ENCODE measurements at places on chromosomes 16 and 17.
A peak's percentile ranks its signal among the peaks of the same experiment; 100 is the strongest.

GRCh38 chr17:42378959-42379594, 9.2 kb downstream of the STAT3 start:
- DNase-seq = peak; percentile 32

DNA sequence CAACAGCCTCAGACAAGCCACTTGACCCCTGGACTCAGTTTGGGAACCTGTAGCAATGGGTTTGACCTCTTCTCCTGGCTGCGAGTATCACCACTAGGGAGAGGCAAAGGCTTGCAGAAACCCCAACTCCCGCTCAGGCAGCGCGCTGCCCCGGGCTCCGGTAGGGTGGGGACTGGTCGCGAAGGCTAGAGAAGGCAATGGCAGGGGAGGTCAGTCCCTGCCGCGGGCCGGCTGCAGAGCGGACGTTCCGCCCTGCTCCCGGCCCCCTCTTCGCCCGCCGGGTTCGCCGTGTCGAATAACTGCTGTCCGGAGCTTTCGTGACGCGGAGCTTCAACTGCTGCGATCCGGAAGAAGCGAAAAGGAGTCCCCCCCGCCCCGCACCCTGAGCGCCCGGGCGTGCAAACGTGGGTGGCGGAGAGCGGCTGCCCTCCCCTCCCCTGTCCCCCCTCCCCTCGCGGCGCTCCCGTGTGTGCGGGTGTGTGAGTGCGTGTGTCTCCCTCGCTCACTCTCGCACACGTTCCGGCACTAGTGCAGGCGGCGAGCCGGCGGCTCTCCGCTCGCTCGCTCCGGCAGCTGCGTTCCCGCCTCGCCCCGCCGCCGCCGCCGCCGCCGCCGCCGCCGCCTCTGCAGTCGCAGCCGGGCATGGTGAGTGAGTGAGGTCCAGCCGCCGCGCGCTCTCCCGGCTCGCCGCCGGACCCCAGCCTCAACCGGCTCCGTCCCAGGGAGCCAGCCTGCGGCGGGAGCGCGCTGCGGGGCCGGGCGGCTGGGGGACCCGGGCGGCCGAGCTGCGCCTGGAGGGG, 772 bp upstream of the SHISA6 start:
- DNase-seq = no peak

GRCh38 chr17:45225051-45225700, 3.5 kb downstream of the FMNL1 start:
- DNase-seq = no peak

DNA sequence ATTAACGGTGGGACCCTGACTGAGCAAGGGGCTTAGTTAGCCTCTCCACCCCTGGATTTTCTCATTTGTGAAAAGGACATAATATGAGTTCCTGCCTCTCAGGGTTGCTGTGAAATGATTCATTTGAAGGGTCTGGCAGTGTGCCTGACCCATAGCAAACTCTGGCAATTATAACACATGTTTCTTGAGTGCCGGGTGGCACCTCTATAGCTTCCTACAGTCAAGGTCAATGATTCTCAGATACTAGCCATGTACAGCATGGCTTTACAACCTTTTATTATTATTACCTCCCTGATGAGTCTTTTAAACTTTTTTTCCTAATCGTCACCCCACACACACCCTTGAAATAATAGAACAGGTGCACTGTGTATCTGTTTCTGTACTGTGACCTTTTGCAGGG, 42.1 kb downstream of the TMEM114 start:
- no peak for DNase-seq

GRCh38 chr16:27679899-27680298, 130.0 kb downstream of the KATNIP start:
- DNase-seq = no peak

DNA sequence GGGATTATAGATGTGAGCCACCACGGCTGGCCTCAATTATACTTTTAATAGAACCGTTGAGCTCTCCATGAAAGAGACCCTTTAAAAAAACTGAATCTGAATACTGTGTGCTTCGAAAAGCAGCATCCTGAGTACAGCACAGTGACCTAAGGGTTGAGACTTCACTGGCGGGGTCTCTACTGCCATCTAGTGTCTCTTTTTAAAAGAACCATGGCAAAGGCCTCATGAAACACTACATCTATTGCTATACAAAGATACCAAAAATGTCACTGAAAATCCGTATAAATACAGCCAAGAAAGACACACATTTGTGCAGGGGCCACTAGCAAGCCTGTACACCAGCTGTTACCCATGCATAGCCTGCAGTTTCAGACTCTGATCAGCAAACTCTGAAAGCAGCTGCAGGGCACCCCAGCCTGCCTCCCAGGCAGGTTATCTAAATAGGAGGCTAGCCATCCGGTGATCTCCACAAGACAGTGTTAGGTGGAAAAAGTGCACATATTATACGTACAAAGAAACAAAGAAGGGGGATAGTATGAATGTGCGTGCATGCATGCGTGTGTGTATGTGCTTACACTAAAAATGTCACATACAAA, 35.3 kb downstream of the NPLOC4 start:
- peak; percentile 80 for DNase-seq

GRCh38 chr16:75099738-75100602, 16.6 kb downstream of the LDHD start:
- DNase-seq = no peak

- DNase-seq = no peak
Observed at GRCh38 chr17:73838815-73839214, 194.6 kb upstream of the SDK2 start.

DNA sequence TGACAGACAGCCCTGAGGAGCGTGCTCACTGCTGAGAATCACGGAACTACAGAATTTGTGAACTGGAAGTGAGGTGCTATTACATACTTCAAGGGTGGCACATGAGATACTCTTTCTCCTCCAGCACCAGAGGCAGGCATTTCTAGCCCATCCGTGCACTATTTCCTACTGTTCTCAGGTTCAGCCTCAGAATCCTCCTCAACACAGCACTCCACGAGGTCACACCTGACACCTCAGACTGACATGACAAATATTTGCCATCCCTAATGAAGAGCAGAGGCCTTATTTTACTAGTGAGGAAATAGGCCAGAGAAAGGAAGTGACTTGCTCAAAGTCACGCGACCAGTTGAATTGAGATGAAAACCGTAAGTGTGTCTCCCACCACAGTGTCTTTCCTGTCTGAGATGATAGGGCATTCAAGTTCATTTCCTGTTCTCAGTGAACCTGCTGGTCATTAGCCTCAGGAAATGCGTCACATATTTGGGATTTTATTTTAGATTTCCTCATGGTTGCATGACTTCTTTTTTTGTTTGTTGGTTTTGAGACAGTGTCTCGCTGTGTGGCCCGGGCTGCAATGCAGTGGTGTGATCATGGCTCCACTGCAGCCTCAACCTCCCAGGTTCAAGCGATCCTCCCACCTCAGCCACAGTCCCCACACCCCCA, 23.6 kb downstream of the SEZ6 start:
- peak; percentile 73 for DNase-seq

GRCh38 chr17:49741692-49742076, 22.2 kb downstream of the FAM117A start:
- no peak for DNase-seq

GRCh38 chr16:51402785-51403184, 251.7 kb upstream of the SALL1 start:
- no peak for DNase-seq

GRCh38 chr17:44000141-44000860, 4.1 kb upstream of the NAGS start:
- no peak for DNase-seq

DNA sequence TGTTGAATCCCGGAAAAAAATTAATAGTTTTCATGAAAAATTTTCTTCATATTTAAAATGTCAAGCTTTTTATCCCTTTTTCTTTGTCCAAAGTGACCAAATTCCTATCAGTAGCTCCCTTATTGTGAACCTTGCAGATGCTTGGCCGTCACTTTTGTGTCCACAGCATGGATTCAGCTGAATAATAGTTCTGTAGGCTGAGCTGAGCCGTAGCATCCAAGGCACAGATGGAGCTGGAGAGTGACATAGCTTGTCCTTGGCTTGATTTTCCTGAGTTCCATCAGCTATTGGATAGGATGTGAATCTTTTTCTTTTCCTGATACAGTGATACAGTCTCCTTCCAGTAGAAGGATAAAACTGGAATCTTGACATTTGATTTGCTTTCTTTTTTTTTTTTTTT, 3.6 kb downstream of the NUP85 start:
- DNase-seq = no peak

DNA sequence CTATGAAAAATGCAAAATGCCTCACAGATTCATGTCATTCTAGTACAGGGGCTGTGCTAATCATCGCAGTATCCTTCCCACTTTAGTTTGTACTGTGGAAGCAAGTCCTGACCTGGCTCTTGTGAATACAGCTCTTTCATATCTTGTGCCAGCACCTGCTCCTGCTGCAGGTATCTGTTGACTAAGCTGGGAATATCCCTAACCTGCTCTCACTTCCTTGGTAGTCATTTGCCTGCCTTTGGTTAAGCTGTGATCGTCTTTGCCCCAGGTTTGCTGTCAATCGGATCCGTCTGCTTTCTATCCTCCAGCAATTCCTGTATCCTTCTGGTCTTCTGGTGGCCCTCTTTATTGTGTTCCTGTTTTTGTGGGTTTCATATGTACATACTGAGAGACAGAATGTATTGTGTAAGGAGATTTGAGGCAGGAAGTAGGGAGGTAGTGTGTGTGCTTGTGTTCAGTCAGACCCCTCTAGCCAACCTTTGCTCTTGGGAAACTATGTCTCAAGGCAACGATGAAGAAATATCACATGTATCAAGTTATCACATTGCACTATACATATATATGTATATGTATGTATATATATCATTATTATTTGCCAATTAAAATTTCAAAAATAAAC, 7.7 kb upstream of the GINS3 start:
- DNase-seq = no peak

DNA sequence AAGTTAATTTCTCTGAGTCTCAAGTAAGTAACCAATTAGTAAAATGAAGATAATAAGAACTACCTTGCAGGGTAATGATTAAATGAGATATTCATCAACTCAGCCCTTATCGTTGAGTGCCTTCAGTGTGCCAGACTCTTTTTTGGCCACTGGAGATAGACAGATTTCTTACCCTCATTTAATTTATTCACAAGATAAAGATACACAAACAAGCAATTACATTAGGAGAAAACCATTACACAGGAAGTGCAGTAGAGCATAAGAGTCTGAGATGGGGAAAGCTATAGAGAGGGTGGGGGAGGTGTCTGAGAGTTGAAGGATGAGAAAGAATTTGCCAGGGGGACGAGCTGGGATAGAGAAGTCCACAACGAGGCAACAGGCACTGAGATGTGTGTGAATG, 72.5 kb upstream of the BCAR1 start:
- no peak for DNase-seq

DNA sequence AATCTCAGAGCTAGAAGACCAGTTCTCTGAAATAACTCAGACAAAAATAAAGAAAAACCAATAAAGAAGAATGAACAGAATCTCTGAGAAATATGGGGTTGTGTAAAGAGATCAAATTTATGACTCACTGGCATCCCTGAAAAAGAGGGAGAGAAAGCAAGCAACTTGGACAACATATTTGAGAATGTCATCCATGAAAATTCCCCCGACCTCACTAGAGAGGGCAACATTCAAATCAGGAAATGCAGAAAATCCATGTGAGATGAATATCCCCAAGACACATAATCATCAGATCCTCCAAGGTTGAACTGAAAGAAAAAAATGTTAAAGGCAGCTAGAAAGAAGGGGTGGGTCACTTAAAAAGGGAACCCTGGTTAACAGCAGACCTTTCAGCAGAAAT, 32.1 kb downstream of the TANC2 start:
- no peak for DNase-seq

GRCh38 chr17:12180644-12181261, 160.1 kb downstream of the MAP2K4 start:
- DNase-seq = peak; percentile 50

DNA sequence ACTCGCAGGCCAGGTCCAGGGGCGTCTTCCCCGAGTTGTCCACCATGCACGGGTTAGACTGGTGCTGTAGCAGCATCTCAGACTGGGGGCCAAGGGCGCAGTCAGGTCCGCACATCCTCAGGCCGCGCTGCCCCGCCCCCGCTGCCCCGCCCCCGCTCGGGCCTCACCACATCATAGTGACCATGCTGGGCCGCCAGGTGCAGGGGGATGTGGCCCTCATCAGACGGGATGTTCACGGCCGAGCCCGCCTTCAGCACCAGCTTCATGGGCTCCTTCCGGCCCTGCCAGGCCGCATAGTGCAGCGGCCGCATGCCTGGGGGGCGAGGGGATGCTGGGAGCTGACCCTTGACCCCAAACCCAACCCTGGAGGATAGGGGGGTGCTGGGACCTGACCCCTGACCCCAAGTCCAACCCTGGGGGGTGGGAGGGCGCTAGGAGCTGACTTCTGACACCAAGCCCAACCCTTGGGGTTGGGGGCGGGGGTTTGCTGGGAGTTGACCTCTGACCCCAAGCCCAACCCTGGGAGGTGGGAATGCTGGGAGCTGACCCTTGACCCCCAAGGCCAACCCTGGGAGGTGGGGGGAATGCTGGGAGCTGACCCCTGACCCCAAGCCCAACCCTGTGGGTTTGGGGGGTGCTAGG, 7.0 kb downstream of the CASKIN1 start:
- DNase-seq = no peak

GRCh38 chr17:43314611-43315011, 80.8 kb upstream of the RNU2-1 start:
- DNase-seq = peak; percentile 23

DNA sequence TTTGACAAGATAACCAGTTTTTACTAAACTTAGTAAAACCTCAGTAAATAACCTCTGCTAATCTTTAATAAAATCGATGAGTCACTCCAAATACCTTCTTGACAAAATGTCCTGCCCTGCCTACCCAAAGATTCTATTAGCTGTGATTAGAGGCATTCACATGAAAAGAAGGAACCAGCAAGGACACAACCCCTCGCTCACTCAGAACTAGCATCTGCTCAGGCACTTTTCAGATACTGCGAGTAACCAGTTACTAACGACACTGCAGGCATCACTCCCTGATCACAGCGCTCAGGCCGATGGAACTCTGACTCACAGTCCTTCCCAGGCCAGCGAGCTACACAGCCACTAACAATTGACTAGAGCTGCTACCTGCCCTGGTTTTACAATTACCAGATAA, 24.3 kb downstream of the PELP1 start:
- no peak for DNase-seq

DNA sequence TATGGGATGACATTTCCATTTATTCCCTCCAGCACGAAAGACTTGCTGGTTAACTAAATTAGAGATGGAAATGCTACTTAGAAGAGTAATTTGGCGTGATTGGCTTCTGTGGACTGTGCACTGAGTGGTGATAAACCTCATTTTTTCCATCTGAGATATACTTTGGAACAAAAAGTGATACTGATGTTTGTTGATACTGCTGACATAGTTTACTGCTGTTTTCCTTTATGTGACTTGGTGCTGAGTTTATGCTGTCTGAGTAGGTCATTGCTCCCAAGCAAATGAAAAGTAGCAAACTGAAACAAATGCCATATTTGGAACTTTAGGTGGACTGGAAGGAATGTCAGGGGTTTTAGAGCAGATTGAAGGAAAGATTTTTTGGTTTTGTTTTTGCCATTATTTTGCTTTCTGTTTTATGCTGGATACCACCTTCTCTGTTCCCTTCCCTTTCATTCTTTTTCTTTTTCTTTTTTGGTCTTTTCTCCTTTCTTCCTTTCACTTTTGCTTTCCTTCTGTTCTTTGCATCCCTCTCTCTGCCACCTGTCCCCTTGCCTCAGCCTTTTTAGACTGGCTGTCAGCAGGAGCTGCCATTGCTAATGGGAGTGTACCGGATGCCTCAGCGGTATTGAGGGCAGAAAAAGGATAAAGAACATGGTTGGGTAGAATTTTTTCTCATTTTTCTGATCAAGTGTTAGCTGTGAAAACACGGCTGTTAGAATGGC, 41.8 kb downstream of the NUP93 start:
- peak; percentile 12 for DNase-seq

- DNase-seq = no peak
Observed at GRCh38 chr16:48546774-48547173, 63.2 kb downstream of the N4BP1 start.

GRCh38 chr17:49260817-49261291, 30.3 kb upstream of the PHOSPHO1 start:
- DNase-seq = no peak

All from GM20000 (cell line).